RCC 7860 (cell line): ENCODE measurements at places on chromosomes 16 and 17.

GRCh38 chr17:229709-230394 is 48.4 kb upstream of the DOC2B start:
- DNase-seq, result no peak

DNA sequence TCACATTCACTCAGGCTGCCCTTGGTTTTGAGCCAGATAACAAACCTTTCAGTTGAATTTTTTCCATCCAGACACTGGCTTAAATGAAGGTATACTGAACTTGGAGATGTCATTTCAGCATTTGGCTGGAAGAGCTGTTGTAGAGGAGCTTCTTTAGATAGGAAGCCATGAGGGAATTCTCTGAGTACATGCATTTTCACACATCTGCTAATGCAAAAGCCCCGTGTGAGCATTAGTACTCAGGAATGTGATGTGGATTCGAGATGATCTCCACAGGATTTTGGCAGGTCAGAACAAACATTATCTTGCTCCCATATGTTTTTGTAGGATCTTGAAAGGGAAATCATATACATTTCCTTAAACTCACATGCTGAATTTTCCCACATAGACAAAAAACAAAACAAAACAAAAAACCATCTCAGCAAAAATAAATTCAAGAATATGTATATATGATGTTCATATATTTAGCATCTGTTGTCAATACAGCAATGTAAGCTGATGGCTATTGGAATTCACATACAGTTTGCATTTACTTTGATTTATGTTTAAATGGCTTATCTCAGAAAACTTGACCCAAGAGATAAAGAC is 277.2 kb upstream of the TBX2 start:
- DNase-seq, result no peak

DNA sequence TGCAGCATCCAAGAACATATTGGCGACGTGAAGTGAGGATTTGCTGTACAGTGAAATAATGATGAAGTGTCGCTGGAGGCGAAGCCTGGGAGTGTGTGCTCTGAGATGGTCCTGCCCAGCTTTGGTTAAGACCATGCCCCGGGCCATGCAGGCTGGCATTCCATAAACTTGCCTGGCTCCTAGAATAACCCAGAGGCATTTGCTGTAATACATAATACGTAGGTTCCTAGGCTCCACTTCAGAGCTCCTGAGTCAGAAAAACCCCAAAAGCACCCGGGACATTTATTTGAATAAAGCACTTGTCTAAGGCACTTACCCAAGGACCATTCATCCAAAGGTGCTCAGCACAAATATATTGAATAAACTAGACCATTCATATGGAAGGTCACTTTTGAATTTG is 279.3 kb downstream of the ABCC12 start:
- DNase-seq, result no peak

GRCh38 chr17:50272711-50273653 is 1.3 kb upstream of the TMEM92 start:
- DNase-seq, result no peak

- DNase-seq, result peak; percentile 83
These were observed 4.2 kb downstream of the METRNL start for GRCh38 chr17:83083368-83084201.

DNA sequence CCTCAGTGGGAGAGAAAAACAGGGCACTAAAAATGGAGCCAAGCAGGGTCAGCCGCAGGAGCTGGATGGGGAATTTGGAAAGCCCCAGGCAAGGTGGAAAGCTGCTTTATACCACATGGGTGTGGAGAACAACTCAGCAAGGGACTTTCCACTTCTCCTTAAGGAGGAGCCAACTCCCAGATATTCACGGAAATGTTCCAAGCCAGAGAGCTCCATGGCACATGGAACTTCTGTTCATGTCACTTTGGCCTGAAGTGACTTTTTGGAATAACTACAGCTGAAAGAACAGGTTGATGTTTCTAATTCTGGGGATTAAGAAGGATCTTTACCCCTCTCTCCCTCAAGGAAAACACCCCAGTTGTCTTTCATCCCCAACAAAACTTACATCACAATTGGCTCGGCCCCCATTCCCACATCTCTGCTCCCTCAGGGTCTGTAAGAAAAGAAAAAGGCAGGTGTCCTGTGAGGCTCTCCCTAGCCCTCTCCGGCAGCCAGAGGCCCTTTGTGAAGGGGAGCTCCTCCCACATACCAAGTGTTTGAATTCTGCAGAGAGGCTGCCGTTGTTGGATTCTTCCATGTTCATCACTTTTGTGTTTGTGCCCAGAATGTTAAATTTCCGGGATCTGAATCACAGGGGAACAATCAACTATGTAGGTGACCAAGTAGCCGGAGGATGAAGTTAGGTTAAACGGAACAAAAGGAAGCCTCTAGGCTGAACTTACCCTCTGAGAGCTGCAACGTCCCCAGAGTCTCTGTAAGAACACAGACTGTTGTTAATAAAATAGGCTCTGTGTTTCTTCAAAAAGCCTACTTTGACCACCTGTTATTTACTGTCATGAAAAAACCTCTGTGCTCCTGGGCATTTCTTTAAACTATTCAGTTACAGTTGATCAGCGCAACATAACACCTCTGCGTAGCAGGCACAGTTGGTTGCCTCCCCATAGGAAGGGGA is 41.0 kb downstream of the STAT5A start:
- DNase-seq, result peak; percentile 80

DNA sequence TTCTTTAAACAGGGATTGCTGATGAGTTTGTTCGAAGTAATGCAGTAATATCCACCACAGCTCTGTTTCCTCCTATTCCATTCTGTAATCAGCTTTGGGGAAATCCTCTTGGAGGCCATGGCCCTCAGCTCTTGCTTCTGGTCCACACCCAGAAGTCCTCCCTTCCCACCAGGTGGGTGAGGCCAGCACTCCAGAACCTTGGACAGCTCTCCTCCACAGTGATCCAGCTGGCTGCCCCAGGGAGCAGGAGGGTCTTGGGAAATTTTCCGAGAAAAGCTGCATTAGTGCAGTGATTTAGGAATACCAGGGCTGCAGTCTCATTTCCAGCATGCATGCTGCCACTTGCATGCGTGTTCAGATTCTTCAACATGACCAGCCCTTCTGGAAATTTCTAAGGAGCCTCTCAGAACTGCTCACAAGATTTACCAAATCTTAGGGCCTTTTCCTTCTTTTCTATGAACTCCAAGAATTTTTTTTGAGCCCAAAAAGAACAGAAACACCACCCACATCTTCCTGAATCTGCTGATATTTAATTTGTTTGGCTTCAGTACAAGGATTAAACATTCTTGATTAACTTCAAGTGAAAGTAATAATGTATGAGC is 4.2 kb downstream of the SMPD3 start:
- DNase-seq, result no peak

GRCh38 chr17:10286324-10286723 is 86.5 kb downstream of the MYH13 start:
- no peak for DNase-seq

- no peak for DNase-seq
These were observed 36.9 kb upstream of the WSB1 start for GRCh38 chr17:27257031-27257357.

- no peak for DNase-seq
These were observed 699 bp upstream of the PVALEF start for GRCh38 chr17:81164371-81165245.
